ENCODE measurements at places on chromosomes 5 and 9. TPM values are rescaled to one million over a fixed set of nuclear protein-coding genes. Genes with fewer than 3 reads are reported as not detected.

CDH9 gene
- total RNA-seq = not detected

BTNL3 gene
- not detected for total RNA-seq

TPPP gene
- total RNA-seq = 0.22 TPM

ITGA2 gene
- total RNA-seq = 4.0 TPM

RMI1 gene
- total RNA-seq = 27.1 TPM

COL15A1 gene
- 0.07 TPM for total RNA-seq

DBH gene
- not detected for total RNA-seq

PCDHB4 gene
- total RNA-seq = 2.3 TPM

Data from endodermal cell (in vitro differentiated cells).